Tongue (tissue), 3 donors: ENCODE measurements at places on chromosomes 2 and 18. TPM values are rescaled to one million over a fixed set of nuclear protein-coding genes. Genes with fewer than 3 reads are reported as not detected.

GRCh38 chr18:59715966-59716369 lies 18.7 kb upstream of the CCBE1 start:
- DNase-seq: no peak

DNA sequence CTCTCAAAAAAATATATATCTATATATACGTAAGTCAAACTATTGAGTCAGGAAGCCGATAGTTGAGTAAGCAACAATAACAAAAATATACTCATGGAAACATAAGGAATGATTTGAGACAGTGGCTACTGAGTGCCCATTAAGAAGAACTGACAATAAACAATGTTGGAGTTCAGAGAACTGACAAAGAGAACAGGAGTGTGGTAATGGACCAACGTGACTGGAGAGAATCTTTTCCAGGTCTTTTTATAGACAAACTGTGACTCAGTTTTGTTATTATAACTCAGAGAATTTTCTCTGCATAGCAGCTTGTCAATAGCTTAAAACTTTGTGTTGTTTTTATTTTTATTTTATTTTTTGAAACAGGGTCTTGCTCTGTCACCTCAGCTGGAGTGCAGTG lies 4.6 kb upstream of the GALM start:
- DNase-seq: no peak

SCN7A gene
- total RNA-seq: 71.0 TPM

MRPL53 gene
- total RNA-seq: 19.9 TPM
